ENCODE measurements at places on chromosomes 1 and 21.

- DNase-seq, result no peak
These were observed 13.1 kb downstream of the OPTC start for GRCh38 chr1:203506858-203507626.

DNA sequence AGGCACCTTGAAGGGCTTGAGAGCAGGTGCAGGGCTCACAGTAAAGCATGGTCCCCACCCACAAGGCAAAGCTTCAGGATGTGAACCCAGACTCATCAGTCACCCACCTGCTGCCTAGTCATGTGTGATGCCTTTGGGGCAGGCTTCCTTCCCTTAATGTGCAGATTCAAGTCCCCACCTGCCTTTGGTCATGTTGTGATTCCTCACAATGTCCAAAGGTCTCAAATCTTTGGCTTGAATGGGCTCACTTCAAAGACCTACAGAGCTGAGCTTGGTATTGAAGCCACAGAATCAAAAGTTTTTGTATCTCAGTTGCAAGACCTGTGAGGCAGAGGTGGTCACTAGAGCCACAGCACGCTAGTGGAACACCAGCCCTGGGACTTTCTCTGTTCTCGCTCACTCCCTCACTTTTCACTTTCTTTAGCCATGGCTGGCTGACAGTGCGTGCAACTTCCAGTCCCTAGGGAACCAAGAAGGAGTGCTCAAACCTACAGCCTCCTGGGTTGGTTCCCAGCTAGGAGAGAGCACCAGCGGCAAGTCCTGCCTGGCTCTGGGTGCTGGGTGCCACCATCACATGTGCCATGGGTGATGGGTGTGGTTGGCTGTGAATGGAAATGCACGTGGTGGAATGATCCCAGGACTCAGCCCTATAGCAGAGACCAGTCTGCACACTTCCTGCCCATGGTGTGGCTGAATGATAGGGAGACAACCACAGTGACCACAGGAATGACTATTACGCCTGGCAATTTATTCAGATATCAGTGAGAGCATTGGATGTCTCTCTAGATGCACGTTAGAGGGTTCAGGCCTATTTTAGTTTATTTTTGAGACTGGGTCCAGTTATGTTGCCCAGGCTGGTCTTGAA is 26.4 kb upstream of the CLIC6 start:
- DNase-seq, result no peak

DNA sequence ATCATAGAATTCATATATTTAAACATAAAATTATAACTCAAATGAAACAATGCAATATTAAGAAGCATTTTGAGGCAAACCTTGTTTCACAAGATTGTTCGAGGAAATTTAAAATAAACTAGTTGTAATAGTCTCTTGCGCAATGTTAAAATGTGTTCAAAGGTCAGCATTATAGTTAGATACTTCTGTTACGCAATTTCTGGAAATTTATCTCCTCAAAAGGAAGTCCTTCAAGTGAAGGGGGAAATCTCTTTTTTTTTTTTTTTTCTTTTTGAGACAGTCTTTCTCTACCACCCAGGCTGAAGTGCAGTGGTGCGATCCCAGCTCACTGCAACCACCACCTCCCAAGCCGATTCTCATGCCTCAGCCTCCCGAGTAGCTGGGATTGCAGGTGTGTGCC is 52.1 kb downstream of the FMO4 start:
- DNase-seq, result no peak

DNA sequence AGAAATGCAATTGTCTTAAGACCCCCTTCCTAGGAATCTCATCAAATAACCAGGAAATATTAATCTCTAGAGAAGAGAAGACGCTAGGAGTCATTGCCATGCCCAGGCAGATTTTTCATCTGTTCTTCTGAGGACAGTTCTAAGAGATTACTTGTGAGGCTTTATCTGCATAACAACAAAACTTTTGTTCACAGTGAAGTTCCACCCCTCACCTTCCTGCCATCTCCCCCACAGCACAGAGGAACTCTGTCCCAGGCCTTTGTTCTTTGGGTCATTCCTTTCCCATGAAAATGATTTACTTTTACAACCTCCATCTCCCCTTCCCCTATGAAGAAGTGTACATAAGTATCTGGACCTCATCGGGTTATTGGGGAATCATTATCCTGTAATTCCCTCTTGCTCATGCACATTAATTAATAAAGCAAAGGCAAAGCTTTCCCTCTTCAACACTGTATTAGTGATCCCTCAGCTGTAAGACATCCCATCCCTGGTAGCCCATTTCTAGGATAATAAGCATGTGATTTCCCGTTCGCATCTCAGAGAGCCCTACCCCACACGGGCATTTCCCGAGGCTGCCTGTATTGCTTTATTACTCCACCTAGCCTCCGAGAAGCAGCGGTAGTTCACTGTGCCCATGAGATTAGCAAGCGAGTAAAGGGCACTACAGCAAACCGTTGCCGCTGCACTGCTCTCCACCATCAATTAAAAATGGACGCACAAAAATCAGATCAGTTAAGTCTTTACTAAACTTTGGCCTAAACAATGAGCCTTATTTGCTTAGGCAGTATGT is 384.4 kb upstream of the CAMK1G start:
- DNase-seq, result no peak

DNA sequence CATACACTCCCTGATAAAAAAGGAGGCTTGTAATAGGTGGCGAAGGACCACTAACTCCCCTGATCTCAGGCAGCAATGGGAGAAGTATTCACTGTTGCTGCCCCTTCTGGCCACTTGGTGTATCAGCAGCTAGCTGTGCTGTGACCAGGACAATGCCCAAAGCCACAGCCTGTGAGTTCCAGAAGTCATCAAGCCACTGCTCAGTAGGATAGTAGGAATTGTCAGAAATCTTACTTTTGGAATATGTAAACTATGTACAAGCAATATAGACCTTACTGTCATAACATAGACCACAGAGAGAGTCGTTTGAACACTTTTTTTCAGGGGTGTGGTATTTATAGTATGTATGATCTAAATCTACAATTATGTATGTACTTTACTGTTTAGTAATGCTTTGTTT is 248.3 kb upstream of the CAMK1G start:
- no peak for DNase-seq

DNA sequence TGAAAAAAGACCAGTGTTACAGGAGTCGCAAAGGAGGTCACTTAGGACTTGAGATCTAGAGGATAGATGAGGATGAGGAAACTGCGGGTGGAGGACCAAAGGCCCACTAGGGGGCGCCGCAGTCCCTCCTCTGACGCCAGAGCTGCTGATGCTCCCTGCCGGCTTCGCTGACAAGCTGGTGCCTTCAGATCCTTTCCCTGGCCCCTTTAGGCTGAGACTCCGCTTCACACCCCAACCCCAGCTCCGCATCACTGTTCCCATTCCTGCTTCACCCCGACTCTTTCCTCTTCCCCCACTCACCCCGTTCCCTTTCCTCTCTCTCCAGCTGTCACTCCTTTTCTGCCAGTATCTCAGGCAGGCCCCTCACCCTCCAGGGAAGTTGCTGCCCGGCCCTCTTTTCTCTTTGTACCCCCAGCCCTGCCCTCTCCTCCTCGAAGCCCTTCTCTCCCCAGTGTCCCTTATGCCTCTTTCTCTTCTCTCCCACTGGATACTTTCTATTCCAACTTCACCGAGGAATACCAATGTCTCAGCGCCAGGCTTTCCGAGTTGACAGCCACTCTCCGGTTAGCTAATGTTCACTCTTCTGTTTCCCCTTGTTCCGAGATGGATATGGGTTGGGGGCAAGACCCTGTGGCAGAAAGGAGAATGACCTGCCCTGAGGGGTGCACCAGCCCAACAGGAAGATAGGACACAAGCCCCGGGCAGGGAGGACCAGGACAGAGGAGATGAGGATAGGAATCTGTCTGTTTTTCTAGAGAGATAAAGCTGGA is 4.5 kb downstream of the KCNJ9 start:
- DNase-seq, result peak; percentile 85

- no peak for DNase-seq
These were observed 71.0 kb upstream of the GNG4 start for GRCh38 chr1:235720544-235720943.

Measured in activated T-cell treated with anti-CD3 and anti-CD28 coated beads, Interleukin-2, amount 50 U/mL, for 24 hours (primary cell).